ENCODE measurements at places on chromosomes 2 and 18.

DNA sequence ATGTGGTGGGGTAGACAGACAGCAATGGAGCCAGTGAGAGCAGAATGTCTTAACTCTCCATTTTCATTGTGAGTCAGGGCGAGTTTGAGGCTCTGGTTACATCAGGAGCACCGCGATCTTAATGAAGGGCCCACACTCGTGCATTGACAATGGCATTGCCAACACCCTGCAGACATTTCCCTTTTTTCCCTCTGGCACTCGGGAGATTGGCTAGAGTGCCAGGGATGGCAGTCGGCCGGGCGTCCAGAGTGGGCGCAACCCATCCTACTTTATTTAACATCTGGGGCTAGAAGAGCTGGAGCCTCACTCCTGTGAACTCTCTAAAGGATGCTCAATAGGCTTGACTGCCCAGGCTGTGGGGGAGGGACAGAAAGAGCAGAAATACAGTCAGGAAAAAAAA, 9.7 kb downstream of the PROKR1 start:
- no peak for DNase-seq

DNA sequence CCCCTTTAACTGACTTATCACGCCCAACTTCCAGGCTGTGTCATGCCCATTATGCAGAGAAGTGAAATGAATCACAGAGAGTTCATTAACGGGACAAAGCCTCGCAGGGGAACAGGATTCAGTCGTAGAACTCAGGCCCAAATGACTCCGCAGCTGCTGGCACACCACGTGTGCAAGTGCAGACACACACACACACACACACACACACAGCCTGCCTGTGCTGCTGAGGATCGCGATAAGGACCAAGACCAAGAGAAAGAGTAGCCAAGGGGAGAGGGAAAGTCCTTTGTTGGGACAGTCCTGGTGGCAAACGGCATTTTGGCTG, 90.0 kb upstream of the TAF1B start:
- DNase-seq = no peak

DNA sequence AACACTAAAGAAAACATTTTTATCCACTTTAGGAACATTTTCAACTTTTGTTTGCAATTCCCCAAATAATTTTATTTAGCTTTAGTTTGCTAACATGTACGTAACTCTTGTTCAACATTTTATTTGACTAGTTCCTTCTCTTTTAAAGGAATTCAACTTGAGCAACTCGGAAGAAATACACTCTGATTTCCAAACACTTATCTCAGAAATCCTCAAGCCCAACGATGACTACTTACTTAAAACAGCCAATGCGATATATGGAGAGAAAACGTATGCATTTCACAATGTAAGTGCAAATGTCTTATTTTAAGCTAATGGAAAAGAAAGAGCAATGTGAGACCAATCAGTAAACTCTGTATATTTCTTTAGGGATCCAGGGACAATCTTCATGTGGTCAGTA, 10.1 kb downstream of the SERPINB10 start:
- no peak for DNase-seq

DNA sequence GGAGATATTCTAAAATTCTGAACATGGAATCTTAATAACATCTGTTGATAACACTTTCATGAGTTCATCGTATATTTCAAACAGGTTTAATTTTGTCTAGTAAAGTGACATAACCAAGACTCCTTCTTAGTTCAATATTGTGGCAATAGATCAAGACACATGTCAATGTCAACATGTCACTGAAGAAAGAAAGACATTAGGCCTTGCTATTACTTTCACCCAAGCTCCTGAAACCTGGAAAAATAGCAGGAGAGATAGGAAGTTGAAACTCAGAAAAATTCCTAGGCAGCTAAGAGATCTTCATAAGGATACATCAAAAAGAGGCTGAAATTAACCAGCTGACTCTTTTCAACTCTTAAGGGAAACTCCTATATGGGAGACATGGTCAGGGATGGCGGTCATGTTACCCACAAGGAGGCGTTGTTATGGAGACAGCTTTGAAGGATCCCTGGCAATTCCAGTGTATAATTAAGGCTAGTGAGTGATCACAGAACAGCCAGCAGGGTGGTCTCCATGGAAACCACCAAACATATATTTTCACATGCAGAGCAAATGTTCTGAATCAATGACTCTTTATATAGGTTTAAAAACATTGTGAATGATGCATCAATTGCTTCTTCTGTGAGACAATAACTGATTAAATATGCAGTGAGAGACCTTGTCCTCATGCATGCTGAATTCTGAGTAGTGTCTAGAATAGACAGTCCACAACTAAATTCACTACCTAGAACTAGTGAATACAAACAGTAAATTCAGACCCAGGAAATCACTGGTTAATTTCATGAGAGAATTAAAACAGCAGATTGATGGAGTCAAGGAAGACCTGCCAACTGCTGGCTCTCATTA, 115.3 kb upstream of the RIOK3 start:
- DNase-seq = no peak

- no peak for DNase-seq
Observed at GRCh38 chr2:189587780-189588179, 7.2 kb upstream of the SLC40A1 start.

DNA sequence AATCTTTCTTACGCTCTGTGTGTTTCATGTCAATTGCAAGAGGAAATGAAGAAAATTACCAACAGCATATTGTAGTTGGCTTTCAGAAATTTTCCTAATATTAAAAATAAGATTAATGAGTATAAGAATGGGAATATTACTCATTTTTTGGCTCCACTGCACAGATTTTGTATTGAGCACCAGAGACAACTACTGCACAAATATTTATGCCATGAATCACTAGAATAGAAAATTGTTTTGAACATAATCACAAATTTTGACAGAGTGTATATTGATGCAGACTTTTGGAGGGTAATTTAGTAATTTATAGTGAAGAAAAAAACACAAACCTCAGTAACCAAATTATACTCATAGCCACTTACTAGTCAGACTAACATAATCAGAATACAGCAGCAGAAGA, 118.3 kb downstream of the DOK6 start:
- no peak for DNase-seq

DNA sequence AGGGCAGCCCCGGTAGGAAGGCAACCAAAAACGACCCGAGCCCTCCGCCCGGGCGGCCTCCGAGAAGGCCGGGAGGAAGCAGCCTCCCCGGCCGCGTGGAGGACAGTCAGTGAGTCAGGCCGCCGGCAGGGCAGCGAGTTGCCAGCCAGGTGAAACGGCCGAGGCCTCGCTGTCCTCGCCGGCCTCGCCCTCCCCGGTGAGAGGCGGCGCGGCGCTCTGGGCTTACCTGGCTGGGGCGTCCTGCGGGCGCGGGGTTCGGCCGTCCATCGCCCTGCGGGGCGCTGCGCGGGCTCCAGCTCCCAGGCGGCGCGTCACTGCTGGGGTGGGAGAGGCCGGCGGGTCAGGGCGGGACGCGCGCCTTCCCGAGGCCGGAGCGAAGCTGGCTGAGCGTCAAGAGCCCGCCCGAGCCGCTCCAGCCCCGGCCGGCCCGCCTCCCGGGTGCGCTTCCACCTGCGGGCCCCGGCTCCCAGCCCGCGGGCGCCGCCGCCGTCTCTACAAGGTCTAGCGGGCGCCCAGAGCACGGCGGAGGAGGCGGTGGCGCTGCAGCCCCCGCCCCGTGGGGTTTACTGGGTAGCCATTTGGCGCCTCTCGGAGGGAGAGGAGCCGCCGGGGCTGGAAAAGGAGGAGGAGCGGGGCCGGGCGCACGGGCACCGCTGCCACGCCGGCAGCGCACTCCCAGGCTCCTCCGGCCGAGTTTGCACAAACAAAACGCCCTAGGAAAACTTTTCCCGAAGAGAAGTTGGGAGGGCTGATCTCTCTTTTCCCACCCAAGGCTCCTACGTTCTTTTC, 499 bp downstream of the COBLL1 start:
- DNase-seq = no peak

DNA sequence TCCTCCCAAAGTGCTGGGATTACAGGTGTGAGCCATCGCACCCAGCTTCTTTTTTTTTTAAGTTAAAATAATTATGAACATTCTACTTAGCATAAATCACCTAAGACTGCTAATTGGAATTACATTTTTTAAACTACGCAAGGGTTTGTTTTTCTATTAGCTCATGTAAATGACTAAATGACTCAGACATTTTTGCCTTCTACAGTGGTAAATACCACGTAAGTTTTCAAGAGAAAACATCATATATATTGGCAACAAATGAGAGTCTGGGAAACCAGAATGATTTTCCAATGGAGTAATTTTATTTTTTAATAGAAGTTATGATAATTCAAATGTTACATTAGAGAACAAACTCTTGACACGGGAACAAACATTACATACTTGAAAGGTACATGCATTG, 259.0 kb downstream of the ZNF385B start:
- no peak for DNase-seq

DNA sequence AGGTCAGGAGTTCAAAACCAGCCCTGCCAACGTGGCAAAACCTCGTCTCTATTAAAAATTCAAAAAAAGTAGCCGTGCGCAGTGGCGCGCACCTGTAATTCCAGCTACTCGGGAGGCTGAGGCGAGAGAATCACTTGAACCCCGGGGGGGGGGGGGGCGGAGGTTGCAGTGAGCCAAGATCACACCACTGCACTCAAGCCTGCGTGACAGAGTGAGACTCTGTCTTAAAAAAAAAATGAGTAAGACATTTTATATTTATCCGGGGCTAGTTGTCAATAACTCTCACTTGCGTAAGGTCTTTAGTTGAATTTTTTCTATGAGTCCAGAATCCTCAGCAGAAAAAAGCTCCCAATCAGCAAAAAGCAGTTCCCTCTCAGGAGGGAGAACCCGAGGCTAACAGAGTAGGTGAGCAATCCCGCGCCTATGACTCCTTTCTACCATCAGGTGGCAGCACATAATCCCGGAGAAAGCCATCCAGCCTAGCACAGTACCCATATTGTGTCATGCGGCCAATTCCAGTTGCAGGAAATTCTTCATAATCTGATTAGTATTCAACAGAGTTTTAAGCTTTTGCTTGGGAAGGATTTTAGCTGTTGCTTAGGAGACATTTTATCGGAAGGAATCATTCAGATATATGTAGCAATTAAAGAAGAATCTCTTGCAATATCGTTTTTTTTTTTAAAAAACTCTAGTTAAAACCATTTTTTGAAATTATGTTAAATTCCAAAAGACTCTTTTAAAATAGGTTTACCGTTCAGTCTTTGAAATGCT, 11.9 kb upstream of the CRYGA start:
- peak; percentile 16 for DNase-seq

GRCh38 chr2:71712158-71712818, 258.9 kb downstream of the DYSF start:
- no peak for DNase-seq

GRCh38 chr2:96525211-96525507, 11.4 kb upstream of the ARID5A start:
- DNase-seq = no peak

- no peak for DNase-seq
Observed at GRCh38 chr18:29123706-29124530, 947.0 kb upstream of the CDH2 start.

GRCh38 chr18:79867666-79868065, 69.9 kb downstream of the KCNG2 start:
- no peak for DNase-seq

- no peak for DNase-seq
Observed at GRCh38 chr2:118003396-118003824, 10.5 kb downstream of the CCDC93 start.

DNA sequence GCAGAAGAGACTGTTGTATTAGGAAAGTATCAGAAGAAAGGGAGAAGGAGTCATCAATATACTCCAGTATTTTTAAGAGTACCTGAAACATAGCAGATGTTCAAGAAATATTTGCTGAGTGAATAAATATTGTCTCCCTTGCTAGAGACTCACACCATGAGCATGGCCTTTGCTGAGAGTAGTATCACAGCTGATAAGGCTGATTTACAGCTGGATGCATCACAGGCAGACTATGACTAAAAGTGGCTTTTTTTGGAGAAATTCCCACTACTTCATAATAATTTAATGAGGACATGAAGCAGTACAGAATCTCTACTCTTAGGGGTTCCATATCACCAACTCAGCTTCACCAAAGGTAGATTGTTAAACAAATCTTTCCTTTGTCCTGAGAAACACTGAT, 373.3 kb downstream of the RBM43 start:
- DNase-seq = no peak

DNA sequence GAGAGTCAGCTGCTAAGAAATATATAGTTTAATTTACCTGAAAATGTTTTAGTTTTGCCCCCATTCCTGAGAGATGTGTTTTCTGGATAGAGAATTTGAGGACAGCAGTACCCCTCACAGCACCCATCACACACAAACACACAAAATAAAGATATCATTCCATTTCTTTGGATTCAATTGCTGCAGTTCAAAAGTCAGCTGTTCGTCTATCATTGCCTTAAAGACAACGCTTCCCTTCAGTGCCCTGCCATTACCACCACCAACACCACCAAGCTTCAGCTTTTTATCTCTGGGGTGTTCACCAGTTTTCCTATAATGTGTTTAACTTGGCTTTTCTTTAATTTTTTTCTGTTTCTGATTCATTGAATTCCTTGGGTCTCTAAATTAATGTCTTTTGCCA, 49.7 kb downstream of the RDH14 start:
- DNase-seq = no peak

GRCh38 chr2:47485177-47485576, 82.2 kb downstream of the MSH2 start:
- DNase-seq = no peak

DNA sequence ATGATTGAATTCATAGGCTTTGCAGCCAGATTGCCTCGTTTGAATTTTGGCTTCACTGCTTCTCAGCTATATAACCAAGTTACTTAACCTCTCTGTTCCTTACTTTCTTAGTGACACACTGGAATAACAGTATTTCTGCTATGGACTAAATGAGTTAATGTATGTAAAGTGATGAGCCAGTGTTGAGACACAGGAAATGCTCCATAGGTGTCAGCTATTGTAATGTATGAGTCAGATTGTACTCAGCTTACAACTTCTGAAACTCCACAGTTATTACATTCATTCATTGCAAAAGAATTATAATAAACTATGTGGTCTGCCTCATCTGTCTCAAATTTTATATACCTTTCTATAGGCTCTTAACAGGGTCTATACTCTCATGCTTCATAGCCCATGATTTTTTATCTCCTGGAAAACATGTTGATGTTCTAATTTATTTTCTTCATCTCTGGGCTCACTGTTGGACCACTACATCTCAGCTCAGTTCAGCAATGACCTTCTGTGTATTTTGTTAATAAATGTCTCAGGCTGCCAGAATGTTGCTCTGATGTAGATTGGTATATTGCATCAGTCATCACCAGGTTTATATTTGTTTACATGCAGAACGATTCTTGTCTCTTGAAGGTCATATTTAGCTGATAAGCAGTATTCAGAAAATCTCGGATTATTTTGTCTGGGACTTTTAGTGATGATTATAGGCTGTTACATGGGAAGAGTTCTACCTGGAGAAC, 76.2 kb downstream of the MAP3K20 start:
- no peak for DNase-seq

GRCh38 chr2:230575642-230576324, 136.9 kb upstream of the CAB39 start:
- peak; percentile 23 for DNase-seq
